A549 treated with CpdA at 1 μM for 4 hours (cell line): ENCODE measurements at places on chromosomes 7 and 10. TPM values are rescaled to one million over a fixed set of nuclear protein-coding genes. Genes with fewer than 3 reads are reported as not detected.

Gene CCDC172
- total RNA-seq: not detected in 5 replicates

Gene HOXA6
- 1.4 to 1.9 TPM (median 1.8 TPM) in 5 replicates for total RNA-seq

Gene CNPY1
- not detected in 5 replicates for total RNA-seq

Gene GPR37
- 0.43 to 0.85 TPM (median 0.71 TPM) in 5 replicates for total RNA-seq

Gene BBIP1
- 35.2 to 46.5 TPM (median 35.6 TPM) in 5 replicates for total RNA-seq

Gene PPP1R3C
- total RNA-seq: 13.1 to 16.9 TPM (median 15.9 TPM) in 5 replicates

Gene ACTL6B
- total RNA-seq: not detected in 5 replicates

Gene KAZALD1
- 2.2 to 2.9 TPM (median 2.3 TPM) in 5 replicates for total RNA-seq

Gene PNLIPRP3
- not detected in 5 replicates for total RNA-seq

Gene LBX1
- not detected in 5 replicates for total RNA-seq

Gene HMX3
- total RNA-seq: not detected in 5 replicates

Gene TFAM
- 67.8 to 105 TPM (median 74.7 TPM) in 5 replicates for total RNA-seq

Gene USP54
- 8.7 to 12.2 TPM (median 12.1 TPM) in 5 replicates for total RNA-seq

Gene PLAC9
- total RNA-seq: 0.16 to 0.50 TPM in 2 of 5 replicates, not detected in the others

Gene FGFBP3
- 1.6 to 2.7 TPM (median 2.4 TPM) in 5 replicates for total RNA-seq

Gene FAM25C
- 1.2 to 4.7 TPM (median 1.8 TPM) in 3 of 5 replicates, not detected in the others for total RNA-seq

Gene ZRANB1
- 7.9 to 10.3 TPM (median 9.2 TPM) in 5 replicates for total RNA-seq

Gene SEMA3D
- total RNA-seq: 0.05 to 0.17 TPM (median 0.05 TPM) in 3 of 5 replicates, not detected in the others

Gene AKR1E2
- 6.0 to 9.2 TPM (median 7.5 TPM) in 5 replicates for total RNA-seq

Gene FKBP6
- not detected in 5 replicates for total RNA-seq

Gene ARPC1A
- 133 to 146 TPM (median 136 TPM) in 5 replicates for total RNA-seq

Gene ANKRD2
- 2.5 to 4.8 TPM (median 4.0 TPM) in 5 replicates for total RNA-seq

Gene SFXN2
- 2.7 to 4.1 TPM (median 3.6 TPM) in 5 replicates for total RNA-seq

Gene ABCF2
- 69.2 to 73.0 TPM (median 70.1 TPM) in 5 replicates for total RNA-seq

Gene MALSU1
- 65.7 to 89.4 TPM (median 82.3 TPM) in 5 replicates for total RNA-seq
